ENCODE measurements at places on chromosomes 4 and X. TPM values are rescaled to one million over a fixed set of nuclear protein-coding genes. Genes with fewer than 3 reads are reported as not detected.

TASL gene
- total RNA-seq = not detected

TEX11 gene
- not detected for total RNA-seq

PHEX gene
- total RNA-seq = 0.76 TPM

EDA2R gene
- 0.30 TPM for total RNA-seq
